ENCODE measurements at places on chromosomes 3 and 15.

GRCh38 chr15:87038404-87038803 lies 958.7 kb downstream of the AGBL1 start:
- no peak for DNase-seq

DNA sequence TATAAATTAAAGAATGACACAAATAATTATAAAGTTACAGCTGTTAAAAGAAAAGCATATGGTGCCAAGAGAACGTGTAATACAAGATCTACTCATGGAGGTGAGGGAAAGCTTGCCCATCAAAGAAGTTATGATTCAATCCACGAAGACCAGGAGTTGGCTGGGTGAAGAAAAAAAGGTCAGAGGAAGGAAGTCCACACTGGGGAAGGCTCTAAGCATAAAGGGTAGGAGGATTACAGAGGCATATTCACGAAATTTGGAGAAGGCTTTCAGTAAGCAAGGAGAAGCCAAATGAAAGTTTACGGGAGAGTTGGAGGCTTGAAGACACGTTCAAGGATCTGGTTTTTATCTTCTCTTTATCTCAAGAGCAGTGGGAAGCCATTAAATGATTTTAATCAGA lies 1.8 kb upstream of the TGFBR2 start:
- DNase-seq, result no peak

DNA sequence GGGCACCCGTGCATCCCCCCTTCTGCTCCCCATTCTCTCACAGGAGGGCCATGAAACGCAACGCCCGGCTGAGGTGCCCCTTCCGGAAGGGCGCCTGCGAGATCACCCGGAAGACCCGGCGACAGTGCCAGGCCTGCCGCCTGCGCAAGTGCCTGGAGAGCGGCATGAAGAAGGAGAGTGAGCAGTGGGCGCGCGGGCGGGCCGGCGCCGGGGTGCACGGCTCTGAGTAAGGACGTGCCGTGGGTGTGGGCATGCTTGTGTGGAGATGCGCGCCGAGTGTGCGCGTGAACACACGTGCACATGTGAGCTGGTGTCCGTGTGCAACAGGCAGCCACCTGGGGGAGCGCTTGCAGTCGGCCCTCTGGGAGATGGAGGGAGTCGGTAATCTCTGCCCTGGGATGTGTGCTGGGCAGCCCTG lies 28.1 kb downstream of the NR1I2 start:
- DNase-seq, result peak; percentile 69

DNA sequence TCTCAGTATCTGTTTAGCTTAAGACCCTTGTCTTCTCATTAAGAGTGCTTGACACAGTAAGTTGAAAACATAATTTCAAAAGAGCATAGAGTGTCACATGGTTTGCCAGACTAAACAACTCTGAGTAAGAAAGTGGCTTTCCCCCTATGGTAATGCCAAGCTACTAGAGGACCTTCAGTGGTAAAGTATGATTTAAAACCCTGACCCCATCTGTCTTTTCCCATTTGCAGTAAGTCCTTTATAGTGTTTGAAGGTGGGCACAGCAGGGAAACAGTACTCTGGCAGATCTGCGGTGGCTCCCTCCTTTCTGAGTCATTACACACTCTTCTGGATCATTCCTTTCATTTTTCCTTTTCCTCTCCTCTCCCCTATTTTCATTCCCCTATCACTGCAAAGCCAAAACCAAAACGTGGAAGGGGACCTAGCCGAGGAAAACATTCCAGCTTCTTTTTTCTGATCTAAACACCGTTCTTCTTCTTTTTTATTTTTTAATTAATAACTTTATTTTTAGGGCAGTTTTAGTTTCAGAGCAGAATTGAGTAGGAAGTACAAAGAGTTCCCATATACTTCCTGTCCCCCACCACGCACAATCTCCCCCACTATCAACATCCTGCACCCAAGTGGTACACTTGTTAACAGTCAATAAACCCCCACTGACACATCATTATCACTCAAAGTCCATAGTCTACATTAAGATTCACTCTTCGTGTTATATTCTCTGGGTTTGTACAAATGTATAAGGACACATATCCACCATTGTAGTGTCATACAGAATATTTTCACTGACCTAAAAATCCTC lies 74.7 kb downstream of the PPARG start:
- DNase-seq, result no peak

- DNase-seq, result no peak
These were observed 23.8 kb downstream of the NANOGP8 start for GRCh38 chr15:35061161-35061824.

GRCh38 chr3:108296239-108296638 lies at the start of gene HHLA2:
TSS of gene HHLA2 (plus strand) at chr3:108296548. CDS start at chr3:108351814, 55,266 bp downstream.
- no peak for DNase-seq

GRCh38 chr3:43426388-43426787 lies 140.0 kb downstream of the SNRK start:
- DNase-seq, result no peak

- no peak for DNase-seq
These were observed 69.1 kb upstream of the TNFAIP8L3 start for GRCh38 chr15:51163843-51164242.

DNA sequence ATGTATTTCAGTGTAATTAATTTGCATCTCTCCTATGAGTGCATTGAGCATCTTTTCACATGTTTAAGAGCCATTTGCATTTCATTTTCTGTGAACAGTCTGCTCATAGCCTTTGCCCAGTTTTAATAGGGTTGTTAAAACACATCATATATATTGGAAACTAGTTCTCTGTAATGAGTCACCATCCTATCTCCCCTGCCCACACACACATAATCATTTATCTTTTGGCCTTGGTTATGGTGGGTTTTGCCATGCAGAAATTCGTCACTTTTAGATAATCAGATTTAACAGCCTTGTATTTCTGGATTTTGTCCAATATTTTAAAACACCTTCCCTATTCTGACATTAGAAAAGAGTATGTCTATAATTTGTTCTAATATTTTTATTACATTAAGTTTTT lies 11.9 kb upstream of the CHRM5 start:
- DNase-seq, result no peak

- DNase-seq, result no peak
These were observed 17.4 kb upstream of the KLHL6 start for GRCh38 chr3:183572935-183573334.

DNA sequence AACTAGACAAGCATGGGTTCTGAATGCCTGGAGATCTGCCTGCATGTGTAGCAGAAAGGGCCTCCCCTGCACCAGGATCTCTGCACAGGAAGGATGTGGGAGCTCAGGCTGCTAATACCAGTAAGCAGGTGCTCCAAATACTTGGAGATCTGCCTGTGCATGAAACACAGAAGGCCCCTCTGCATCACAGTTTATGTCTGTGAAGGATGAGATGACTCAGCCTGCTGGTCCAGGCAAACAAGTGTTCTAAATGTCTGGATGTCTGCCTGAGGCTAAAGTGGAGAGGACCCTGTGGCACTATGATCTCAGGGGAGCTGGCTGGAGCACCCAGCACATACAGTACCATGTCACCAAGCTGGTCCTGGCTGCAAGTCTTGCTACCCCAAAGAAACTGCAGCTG lies 678.8 kb downstream of the MCTP2 start:
- DNase-seq, result no peak

GRCh38 chr3:146396792-146397191 lies 72.6 kb downstream of the PLSCR2 start:
- no peak for DNase-seq

DNA sequence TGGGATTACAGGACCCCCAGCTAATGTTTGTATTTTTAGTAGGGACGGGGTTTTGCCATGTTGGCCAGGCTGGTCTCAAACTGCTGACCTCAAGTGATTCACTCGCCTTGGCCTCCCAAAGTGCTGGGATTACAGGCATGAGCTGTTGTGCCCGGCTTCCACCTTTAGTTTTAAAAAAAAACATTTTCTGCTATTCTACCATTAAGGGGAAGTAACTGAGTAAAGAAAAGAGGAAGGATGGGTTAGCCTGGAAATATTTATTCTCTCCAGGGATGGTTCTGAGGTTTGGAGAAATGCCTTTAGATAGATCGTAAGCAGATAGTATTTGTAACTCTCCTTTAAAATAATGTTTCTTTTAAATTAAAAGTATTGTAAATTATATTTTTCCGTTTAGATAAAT lies 3.1 kb downstream of the AP4E1 start:
- no peak for DNase-seq

GRCh38 chr3:106699122-106699521 lies 678.1 kb upstream of the CCDC54 start:
- DNase-seq, result no peak

GRCh38 chr3:28576614-28577200 lies 228.1 kb upstream of the AZI2 start:
- DNase-seq, result no peak

DNA sequence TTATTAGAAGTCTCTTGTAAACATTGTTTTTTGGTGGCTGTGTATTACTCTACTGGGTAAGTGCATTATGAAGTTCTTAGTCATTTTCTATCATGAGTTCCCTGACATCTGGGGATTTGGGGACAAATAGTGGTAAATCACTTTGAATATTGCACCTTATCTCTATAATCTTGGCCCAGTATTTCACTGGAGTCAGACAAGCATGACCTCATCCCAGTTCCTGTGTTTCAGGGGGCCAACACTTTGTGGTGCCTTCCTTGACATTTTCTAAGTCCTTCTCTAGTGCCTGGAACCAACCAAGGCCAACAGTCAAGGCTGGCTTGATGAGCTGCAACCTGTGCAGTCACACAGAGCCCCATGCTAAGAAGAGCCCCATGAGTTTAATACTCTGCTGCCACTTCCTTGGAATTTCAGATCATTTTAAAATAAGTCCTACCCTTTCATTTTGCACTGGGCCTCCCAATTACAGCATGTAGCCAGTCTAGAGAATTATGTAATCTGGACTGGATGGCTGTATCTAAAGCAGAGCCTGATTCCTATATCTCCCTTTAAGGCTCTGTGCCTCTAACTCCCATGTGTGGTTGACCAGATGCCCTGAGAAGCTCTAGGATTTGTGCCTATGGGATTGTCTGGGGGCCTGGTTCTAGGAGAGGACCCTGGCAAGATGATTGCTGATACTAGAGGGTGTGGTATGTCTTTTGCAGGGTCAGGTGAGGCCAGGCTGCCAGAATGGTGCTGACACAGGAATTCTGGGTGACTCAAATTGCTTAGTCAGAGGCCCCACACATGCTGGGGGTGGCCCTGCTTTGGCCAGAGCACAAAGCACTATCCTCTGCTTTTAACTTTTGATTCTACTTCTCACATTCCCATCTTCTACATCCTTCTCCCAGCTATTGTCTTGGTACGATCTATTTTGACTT lies 319.6 kb upstream of the TBC1D5 start:
- DNase-seq, result no peak

GRCh38 chr3:187689984-187690383 lies 12.4 kb downstream of the RTP2 start:
- no peak for DNase-seq

DNA sequence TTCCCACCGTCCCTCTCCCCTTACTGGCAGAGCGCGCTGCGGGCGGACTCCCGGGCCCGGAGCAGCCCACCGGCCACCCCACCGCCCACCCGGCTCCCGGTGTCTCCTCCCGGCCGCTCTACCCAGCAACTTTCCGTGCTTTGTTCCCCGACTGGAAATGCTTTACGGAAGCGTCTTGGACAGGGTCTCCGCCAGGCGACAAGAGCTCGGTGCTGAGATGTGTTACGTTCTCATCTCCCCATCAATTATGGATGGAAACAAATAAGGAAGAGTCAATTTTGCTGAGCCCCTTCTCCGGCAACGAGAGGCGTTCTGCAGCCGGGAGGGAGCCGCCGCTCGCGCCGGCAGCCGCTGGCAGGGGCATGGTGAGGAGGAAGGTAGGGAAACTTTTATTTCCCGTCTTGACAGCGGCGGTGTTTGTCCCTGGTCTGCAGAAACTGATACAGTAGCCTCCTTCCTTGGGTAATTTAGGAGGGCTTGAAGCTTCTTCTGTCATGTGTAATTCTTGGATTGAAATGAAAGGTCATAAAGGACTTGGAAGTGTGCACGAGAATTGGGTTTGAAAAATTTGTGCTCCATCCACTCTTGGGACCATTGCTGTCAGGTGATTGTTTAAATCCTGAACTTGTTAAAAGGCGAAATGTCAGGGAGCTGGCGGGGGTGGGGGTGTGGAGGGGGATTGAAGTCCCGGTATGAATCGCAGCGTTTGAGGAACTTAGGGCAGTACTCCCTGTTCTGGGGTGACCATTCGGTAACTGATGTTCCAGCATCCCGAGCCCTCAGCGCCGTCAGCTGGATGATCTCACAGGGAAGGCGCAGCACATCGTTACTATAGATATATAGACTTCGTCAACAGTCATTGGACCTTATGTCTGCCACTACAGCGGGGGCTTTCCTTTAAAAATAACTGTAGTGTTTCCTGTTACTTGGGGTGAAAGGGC lies 1.5 kb downstream of the SEMA6D start:
- no peak for DNase-seq

GRCh38 chr3:8520816-8521403 lies 19.3 kb downstream of the LMCD1 start:
- no peak for DNase-seq

- no peak for DNase-seq
These were observed 120.0 kb downstream of the ATP1B3 start for GRCh38 chr3:141996437-141996836.

DNA sequence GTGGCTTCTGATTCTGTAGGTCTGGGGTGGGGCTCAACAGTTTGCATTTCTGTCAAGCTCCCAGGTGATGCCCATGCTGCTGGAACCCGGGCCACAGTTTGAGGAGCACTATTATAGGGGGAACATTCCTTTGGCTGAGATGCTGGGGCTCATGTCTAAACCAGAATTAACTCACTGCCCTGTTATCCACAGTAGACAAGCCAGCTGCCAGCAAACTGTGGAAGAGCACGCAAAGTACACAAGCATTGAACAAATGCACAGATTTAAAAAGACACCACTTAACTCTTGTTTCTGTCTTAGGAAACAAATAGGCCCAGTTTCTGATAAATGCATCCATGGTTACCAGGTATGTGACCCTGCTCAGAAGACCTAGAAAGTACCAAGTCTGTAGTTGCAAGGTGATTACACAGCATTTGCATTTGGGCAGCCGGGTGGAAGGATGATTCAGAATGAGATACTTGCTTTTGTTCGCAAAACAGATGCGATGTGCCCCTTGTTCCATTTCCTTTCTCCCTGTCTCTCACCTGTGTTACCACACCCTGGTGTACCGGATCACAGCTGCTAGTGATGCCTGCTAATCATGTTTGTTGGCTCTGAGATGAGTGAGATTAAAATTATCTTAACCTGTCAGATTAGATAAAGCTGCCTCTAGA lies 12.4 kb downstream of the GYG1 start:
- DNase-seq, result peak; percentile 29

GRCh38 chr3:182789371-182789770 lies 3.9 kb upstream of the ATP11B start:
- no peak for DNase-seq
